ENCODE measurements at places on chromosomes 7 and 10.

- DNase-seq, result no peak
Measured at GRCh38 chr7:131364767-131365344, 37.2 kb downstream of the MKLN1 start.

GRCh38 chr10:37976880-37977203 lies 395 bp upstream of the ZNF25 start:
- DNase-seq, result no peak

- peak; percentile 25 for DNase-seq
Measured at GRCh38 chr10:108393089-108393488, 1228.6 kb upstream of the SORCS1 start.

GRCh38 chr10:33334153-33334804 lies at the start of gene NRP1:
Gene NRP1, minus strand, starts transcription at chr10:33334667. Its CDS starts 285 bp downstream, at chr10:33334382.
- DNase-seq, result no peak

DNA sequence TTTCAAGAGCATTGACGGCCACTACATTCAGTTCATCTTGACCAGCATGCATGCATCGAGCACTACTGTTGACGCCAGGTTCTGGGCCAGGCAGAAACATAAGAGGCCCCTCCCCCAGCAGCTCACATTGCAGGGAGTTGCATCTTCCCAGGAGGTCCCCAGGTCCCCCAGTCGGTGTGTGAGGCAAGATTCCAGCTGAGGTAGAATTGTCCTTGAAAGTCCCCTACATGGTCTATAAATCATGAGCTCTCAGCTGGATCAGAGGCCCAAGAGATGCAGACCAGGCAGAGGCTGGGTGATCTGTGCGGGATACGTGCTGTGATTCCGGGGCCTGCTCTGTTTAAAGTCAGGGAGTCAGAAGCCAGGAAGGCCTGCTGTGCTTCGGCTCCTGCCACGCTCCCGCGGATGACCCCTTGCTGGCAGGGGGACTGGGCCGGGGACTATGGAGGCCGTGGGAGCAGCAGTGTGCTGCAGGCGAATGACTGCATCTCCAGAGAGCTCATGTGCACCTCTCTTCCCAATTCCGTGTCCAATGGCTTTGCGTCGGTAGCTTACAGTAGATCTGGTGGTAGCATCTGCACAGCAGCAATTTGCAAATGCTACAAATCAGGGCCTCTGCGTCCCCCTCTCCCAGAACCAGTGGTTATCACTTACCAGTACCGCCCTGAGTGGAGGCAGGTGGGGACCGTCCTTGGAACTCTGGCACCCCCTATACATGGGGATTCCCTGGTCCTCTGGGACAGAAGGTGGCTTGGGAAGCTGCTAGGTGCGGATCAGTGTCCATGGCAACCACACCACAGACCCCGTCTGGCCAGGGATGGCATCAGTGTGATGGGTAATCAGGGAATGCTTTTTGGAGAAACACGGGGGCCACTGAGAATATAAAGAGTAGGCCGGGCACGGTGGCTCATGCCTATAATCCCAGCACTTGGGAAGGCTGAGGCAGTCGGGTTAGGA lies 93.6 kb downstream of the RGS10 start:
- DNase-seq, result no peak

DNA sequence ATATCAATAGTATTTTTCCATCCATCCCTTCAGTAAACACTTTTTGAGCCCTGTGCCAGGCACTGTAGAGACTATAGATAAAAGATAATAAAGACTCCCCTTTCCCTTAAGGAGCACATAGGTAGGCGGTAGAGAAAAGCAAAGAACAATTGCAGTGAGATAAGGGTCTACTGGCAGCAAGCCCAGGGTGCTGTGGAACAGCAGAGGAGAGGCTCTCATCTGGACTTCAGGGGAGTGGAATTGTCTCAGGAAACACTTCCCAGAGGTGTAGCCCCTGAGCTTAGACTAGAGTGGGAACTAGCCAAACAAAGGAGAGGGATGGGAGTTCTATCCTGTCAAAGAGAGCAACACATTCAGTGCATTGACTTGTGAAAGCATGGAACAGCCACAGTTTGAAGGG lies 102.0 kb downstream of the NRF1 start:
- DNase-seq, result peak; percentile 21

DNA sequence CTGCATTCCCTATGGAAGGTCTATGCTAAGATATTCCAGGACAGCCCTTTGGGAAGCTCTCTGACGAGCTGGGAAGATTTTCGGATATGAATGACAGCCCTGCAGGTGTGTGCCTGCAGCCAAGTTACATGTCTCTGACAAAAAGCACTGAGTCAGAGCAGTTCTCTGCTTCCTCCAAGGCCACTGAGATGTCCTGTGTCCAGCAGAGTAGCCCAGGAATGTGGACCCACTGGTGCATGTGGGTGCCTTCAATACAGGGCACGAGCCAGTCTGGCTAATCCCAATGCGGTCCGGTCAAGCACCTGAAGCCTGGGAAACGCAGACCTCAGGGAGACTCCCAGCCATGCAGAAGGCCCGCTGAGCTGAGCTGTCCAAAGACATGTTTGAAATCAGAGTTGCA lies 565.7 kb downstream of the TCERG1L start:
- no peak for DNase-seq

All from NCI-H1105 (cell line).